ENCODE measurements at places on chromosomes 3 and 15.

DNA sequence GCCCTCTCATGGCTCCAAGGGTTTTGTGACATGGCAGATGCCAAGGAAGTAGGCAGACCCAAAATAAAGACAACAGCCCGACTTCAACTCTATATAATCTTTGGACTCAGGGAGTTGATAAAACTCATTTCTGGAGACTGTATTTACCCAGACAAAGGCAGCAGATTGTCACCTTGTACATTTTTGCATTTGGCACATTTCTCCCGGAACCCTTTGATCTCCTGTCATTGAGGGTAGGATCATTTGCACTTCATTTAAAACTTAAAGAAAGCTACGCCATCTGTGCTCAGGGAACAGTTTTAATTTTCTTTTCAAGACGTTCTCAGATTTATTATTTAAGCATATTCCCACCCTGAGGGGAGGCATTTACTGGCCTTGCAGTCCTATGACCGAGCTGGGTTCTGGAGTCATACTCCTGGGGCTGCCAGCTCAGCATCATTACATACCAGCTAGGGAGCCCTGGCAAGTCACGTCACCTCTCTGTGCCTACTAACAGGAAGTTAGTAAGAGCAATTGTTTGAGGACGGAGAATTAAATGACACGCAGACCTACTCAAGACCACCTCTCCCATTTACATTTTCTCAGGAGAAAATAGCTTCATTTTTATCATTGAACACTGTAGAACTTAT lies 5.9 kb downstream of the CDCP1 start:
- no peak for DNase-seq

- DNase-seq = peak; percentile 50
Measured at GRCh38 chr3:27659279-27660021, 62.7 kb downstream of the EOMES start.

- no peak for DNase-seq
Measured at GRCh38 chr3:119660474-119661440, at the start of gene POPDC2. Gene POPDC2 (minus strand): TSS chr3:119660589. CDS start chr3:119660423, 166 bp downstream.

DNA sequence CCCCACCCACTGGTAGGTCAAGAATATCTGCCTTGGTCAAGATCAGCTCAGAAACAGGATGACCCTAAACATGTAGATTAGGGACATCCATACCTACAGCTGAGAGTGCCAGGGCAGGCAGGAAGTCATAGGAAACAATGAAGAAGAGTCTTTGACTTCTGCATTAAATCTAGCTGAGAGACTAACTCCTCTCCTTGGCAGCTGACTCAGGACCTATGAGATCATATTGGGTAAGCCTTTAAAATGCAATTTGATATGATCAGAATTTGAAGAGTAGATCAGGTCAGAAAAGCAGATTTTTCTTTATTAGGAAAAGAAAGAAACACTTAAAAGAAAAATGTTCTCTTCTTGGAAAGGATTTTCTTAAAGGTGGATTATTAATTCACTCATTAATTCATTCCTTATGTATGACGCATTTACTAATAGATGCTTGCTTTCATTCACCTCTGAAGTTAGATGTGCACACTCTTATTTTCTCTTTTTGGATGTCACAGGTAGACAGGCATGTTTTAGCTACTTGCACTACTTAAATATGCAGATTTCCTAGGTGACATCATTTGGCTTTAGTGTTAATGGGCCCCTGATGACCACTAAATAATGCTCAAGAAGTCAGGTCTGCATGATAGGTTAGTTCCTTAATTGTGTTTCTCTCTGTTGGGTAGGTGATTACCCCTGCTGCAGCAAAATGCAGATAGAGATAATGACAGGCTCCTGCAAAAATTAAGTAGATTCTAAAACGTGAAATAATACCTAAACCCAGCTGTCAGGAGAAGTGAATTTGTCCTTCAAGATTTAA lies 35.7 kb upstream of the GSK3B start:
- peak; percentile 61 for DNase-seq

GRCh38 chr15:77907824-77908751 lies 169.4 kb downstream of the TBC1D2B start:
- DNase-seq = peak; percentile 39

GRCh38 chr3:71104976-71105375 lies 478.6 kb downstream of the FOXP1 start:
- no peak for DNase-seq

DNA sequence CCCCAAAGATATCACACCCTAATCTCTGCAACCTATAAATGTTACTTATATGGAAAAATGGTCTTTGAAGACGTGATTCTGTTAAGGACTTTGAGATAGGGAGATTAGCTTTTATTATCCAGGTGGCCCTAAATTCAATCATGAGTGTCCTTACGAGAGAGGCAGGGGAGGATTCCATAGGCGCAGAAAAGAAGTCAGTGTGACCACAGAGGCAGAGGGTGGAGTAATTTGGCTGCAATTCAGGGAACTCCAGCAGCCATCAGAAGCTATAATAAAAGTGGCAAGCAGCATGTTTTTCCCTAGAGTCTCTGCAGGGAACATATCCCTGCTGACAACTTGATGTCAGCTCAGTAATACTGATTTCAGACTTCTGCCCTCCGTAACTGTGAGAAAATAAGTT lies 315.2 kb upstream of the ROBO2 start:
- DNase-seq = no peak

- no peak for DNase-seq
Measured at GRCh38 chr3:13081603-13082360, 8.6 kb upstream of the IQSEC1 start.

GRCh38 chr15:68620721-68621527 lies 42.1 kb downstream of the CORO2B start:
- peak; percentile 47 for DNase-seq

DNA sequence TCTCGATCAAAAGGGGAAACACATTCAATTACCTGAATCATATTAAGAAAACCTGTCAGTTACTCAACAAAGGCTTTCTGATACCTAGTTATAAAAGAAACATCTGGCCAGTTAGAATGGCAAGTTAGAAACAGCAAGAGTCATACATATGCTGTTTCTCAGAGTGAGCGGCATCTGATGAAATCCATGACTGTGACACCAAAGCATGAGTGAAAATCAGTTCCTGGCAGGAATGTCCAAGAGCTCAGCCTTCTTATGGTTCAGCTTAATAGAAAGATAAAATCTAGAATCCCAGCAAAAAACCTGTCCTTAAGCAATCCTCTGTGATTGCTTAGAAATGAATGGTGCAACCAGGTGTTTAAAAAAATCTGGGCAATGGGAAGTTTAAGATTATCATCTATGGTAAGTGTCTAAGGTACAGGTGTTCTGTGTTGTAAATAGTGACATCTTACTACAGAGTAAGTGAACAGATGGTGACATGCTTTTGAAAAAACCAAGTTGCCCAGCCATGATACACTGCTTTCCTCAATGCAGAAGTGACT lies 18.8 kb downstream of the B4GALT4 start:
- peak; percentile 67 for DNase-seq

DNA sequence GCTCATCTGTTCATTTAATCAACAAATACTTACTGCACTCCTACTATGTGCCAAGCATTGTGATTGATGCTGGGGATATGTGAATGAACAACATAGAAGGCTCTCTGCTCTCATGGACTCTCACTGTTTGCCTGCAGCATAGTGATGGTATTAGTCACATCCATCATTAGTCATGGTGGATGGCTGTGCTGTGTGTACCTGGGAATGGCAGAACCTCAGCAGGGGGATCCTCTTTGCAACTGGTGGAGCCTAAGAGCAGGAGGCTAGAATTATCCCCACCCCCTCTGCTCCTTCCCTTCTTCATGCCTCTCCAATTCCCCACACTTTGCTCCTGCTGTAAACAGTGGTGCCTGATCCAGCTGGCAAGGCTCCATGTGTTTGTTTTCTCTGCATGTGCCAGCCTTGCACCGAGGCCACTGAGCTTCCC lies 20.5 kb downstream of the BOC start:
- peak; percentile 69 for DNase-seq

DNA sequence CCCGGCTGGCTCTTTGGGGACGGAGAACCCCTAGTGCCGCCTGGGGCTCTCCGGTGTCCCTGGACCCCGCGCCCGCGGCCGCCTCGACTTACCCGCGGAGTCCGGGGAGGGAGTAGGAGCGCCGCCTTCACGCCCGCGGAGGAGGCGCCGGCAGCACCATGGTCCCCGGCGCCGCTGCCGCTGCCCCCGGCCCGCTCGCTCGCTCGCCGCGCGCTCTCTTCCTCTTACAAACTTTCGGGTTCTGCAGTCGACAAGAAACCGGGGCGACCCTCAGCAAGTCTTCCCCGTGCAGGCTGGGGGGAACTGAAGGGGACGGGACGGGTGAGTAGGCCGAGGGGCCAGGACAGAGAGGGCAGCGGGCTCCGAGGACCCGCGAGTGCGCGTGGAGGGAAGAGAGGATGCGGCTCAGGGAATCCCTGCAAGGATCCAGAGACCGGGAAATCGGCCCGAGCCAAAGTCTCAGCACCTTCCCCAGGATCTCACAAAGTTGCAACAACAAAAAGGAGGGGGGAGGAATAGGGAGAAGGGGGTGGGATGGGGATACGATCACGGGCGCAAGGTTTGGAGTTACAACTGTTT lies 2.0 kb downstream of the FOXP1 start:
- DNase-seq = peak; percentile 70

- no peak for DNase-seq
Measured at GRCh38 chr3:141179983-141180382, 51.6 kb upstream of the PXYLP1 start.

- peak; percentile 84 for DNase-seq
Measured at GRCh38 chr3:146189519-146190173, 28.7 kb upstream of the PLOD2 start.

DNA sequence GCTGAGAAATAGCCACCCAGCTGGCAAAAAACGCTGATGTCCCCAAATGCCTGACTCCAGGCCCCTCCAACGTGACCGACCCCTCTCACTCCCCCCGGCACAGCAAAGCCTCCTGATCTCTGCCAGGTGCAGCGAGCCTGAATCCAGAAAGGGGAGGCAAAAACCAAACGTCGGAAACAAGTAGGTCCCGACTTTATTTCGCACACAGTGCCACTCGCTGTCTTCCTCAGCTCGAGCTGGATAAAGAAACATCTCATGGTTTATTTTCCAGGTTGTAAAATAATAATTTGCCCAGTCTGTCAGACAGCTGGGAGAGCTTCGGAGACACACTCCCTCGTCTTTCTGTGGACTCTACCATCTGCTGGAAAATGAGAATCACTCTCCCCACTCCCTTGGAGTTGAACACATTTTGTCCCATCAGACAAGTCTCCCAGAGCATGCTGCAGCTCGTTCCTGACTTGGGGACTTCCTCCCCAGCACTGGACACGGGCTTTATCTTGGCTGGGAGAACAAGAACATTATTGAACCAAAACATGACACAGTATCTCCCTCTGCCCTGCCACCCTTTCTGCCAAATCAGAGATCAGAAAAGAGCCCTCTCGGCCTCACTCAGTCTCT lies 142.8 kb downstream of the NUP210 start:
- DNase-seq = no peak

- peak; percentile 16 for DNase-seq
Measured at GRCh38 chr3:31836131-31837075, 144.7 kb downstream of the OSBPL10 start.

- DNase-seq = no peak
Measured at GRCh38 chr3:25130724-25131520, 297.1 kb upstream of the RARB start.

DNA sequence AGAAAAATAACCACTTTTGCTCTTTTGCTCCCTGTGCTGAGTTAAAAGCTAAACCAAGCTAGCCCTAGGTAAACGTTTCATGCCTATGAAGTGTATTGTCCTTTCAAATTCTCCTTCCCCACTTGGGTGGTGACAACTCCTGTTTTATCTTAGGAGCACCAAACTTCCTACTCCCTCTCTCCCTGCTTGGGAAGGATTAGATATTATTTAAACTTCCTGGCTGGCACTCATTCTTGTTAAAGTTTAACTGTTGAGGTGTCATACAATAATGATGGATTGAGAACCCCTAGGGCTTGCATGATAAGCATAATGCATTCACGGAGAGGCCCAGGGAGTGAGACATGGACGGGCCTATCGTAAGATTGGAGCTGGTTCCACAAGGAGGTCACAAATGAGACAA lies 29.5 kb downstream of the B4GALT4 start:
- DNase-seq = no peak

DNA sequence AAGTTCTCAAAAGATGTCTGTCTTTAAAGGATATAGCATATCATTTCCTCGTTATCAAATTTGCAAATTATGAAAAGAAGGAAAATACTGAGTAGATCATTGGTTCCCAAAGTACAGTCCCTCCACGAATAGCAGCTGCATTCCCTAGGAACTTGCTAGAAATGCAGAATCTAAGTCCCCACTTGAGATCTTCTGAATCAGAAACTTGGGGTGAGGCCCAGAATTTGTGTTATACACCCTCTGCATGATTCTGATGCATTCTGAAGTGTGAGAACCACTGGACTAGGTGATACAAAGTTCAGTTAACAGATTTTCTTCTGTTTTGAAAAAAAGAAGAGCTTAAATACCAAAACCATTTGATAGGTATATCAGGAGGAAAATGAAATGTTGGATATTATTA lies 77.1 kb downstream of the SLC25A26 start:
- peak; percentile 43 for DNase-seq

GRCh38 chr3:126959136-126959920 lies 23.6 kb upstream of the PLXNA1 start:
- DNase-seq = no peak

GRCh38 chr3:30655187-30655812 lies 48.9 kb downstream of the TGFBR2 start:
- no peak for DNase-seq

- no peak for DNase-seq
Measured at GRCh38 chr15:77989296-77990143, 88.0 kb downstream of the TBC1D2B start.

- no peak for DNase-seq
Measured at GRCh38 chr3:10725067-10725466, 91.0 kb upstream of the SLC6A11 start.

GRCh38 chr15:73485372-73485771 lies 42.4 kb downstream of the REC114 start:
- no peak for DNase-seq

DNA sequence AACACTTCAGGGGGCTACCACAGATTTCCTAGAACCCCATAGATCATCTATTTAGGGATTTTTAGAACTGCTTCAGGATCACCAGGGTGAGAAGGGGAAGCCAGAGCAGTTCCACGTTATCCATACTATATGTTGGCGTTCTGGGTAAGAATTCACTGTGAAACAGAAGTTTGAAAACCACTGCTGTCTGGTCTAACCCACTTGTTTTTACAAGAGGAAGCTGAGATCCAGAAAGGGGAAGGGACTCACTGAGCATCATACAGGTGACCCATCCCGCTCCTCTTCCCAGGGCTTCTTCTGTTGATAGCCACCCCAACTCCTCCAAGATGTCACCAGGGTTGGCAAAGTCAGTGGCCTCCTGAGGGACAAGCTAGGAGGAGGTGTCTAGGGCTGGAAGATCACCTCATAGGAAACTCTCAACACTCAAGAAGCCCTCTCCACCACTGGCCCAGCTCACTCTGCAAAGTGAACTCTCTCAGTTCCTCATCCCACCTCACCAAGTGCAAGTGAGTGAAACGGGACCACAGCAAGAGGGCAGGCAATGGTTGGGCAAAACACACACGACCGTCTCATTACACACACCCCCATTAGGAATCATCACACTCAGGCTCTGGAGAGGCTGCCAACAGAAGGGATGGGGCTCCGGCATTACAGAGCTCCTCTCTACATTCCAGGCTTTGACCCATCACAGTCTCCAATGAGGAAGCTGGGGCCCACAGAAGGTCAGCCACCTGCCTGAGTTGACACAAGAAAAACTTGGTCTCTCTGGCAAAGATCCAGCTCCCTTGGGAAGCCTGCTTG lies 1.8 kb downstream of the DAPK2 start:
- no peak for DNase-seq

All from adipocyte (in vitro differentiated cells).